ENCODE measurements at places on chromosomes 7 and 10.

DNA sequence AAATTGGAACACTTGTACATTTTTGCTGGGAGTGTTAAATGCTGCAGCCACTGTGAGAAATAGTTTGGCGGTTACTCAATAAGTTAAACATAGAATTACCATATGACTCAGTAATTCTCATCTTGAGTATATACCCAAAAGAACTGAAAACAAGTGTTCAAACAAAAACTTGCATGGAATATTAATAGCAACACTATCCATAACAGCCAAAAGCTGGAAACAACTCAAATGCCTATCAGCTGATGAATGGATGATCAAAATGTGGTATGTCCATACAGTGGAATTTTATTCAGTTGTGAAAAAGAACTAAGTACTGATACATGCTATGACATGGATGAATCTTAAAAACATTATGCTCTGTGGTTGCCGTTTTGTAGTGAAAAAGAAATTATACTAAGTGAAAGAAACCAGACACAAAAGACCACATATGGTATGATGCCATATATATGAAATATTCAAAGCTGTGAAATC lies 63.0 kb upstream of the SP4 start:
- DNase-seq, result no peak

DNA sequence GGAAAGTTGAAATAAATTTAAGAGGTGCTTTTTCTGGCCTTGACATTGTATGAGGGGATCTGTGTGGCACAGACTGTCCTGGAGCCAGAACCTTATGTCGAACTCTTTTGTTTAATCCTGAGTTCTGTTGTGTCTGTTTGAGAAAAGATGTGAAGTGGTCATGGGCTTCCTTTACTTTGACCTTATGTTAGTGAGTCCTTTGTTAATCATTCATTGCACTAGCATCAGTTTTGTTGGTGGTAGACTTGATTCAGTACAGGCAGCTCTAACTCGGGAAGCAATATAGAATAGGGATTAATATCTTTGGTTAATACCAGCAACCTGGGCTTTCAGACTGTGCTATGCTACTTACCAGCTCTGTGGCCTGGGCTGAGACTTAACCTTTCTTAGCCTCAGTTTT lies 123.9 kb upstream of the FZD1 start:
- no peak for DNase-seq

DNA sequence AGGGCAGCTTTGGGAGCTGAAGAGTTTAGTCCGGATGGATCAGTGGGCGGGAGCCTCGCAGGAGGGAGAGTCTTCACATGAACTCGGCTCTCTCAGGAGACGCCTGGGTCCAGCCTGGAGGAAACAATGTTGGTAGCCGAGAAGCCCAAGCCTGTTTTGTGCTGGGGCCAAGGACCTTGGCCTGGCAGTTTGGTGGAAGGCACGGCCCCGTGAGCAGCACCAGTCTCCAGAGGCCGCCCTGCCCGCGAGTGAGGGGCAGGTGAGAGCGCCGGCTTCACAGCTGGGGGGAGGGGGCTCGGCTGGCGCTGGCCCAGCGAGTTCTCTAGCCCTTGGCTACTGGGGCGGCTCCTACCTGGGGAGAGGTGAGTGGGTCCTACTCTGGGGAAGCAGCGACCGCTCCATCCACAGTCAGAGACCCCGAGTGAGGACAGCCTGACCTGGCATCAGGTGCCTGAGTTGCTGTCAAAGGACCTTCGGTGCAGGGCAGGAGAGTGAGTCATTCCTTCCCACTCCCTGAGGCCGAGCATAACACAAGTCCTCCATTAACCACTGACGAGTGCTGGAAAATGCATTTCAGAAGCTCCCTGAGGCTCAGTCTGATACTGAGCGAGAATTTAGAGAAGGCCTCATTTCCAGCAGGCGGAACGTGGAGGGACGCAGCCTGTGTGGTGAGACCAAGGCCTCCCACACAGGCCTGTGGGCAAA lies 89.3 kb upstream of the DIP2C start:
- DNase-seq, result no peak

DNA sequence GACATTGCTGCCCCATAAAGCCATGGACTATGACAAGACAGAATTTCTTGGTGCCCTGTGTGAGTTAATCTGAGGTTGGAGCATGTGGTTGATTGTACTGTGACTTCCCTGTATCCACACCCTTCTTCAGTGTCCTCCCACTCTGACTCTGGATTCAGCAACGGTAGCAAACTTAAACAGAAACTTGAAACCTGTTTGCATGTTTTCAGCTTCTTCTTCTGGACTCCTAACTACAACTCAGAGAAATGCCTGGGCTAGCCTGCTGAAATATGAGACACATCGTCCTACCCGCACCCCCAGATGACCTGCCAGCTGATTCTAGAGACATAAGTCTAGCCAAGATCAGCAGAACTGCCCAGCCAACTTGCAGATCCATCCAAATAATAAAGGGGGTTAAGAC lies 78.4 kb downstream of the IPMK start:
- DNase-seq, result no peak

DNA sequence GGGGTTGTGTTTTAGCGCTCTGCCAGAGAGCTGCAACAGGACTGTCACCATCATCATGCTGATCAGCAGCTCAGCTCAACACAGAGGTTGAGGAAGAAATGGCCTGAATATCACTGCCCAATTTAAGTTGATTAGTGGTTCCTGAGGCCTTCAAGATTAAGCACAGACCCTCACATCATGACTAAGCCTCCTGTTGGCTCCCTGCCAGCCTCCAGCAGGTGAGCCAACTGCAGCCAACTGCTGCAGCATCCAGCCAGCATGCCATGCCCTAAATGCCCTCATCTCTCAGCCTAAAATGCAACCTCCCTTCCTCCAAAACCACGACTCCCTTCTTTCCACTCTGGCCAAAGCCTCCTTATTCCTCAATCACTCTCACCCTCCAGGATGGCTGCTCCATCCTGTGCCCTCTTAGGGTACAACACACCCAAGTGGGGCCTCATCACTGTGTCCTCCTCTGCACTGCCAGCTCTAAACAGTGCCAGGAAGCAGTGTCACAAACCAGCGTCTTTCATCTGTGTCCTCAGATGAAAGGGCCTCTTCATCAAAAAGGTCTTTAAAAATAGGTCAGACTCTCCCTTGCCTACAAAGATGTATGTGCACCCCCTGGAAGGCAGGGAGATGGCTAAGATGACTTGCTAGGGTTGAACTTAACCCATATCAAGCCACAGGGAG lies 259.3 kb downstream of the ZEB1 start:
- no peak for DNase-seq

GRCh38 chr7:18225067-18225466 lies 197.4 kb upstream of the PRPS1L1 start:
- DNase-seq, result no peak

DNA sequence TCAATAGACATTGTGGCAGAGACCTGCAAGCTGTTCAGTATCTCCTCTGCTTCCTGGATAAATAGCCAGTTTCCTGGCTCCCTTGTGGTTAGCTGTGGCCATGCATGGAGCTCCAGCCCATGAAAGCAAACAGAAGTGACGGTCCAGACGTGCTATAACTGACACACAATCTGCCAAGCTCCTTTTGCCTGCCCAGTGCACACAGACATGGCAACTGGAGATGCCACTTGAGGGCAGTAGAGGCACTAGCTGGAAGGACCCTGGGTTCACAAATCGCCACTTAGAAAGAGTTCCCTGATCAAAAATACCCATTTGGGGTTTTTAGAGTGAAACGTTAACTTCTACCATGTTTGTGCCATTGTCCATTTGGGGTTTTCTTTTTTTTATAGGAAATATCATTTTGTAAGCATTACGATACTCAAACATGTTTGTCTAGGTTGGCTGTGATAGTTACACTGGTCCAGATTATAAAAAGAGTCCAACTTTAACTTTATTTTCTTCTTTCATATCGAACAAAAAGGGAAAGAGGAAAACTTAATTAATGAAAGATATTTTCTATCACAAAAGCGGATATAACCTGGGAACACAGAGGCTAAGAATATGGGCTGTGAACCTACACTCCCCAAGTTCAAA lies 31.3 kb downstream of the KIN start:
- no peak for DNase-seq

DNA sequence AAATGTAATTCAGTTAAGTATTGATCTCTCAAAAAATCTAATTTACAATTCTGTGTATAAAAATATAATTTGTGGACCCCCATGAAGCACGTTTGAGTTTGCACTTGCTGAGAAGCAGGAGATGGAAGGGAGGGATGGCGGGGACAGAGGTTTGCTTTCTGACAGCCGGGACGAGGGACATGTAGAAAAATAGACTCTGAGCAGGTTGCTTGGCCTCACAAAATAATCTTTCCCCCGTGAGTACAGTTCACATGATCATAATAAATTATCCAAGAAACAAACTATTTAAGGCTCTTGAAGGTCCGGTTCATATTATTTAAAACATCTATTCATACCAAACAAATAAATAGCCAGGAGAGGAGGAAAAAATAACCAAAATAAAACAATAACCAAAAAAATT lies 10.0 kb downstream of the SHH start:
- DNase-seq, result no peak

GRCh38 chr7:80047032-80047431 lies 87.6 kb upstream of the GNAI1 start:
- DNase-seq, result no peak

GRCh38 chr10:119395280-119396007 lies 147.1 kb downstream of the RGS10 start:
- peak; percentile 39 for DNase-seq

DNA sequence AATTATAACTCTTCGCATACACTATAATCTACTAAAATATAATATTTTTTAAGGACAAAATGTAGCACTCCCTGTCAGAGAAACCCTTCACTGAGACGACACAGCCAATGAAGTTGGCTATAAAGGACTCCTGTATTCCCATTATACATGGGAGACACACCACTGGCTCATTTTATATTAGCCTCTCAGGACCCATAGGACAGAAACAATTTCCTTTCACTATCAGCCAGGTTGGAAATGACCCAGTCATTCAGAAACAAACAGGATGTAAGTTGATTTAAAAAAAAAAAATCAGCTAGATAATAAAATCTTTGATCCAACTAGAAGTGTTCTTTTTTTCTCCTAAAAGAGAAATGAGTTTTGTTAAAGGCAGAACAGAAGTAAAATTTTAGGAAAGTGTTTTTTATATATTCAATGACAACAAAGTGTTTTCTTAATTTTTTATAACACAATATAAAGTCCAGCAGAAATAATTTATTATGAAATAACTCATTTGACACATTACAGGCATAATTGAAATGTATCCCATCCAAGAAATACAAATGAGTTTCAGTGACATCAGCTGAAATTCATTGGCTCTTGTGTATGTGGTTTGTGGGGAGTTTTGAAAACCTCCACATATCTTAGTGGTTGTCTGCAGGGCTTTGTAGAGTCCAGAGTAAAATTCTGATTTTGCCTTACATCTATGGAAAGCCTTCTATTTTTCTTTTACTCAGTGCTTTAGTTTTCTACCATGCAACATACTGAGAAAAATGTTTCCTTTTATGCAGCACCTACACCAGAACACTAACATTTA lies 64.1 kb downstream of the CTTNBP2 start:
- DNase-seq, result no peak

DNA sequence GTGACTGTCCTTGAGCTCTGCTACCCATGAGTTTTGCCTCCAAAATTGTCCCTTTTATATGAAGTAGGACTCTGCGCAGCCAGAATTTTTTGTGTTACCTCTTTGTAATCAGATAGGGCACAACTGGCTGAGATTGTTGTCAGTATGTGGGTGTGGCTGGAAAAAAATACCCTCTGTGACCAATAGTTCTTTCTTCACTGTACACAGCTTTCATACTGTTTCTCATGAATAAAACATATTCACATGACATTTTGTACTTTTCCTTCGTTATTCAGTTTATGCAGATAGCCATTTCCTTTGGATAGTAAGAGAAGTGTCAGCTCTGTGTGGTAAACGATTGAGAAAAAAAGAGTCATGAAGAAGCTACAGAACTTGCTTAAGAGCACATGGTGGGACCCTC lies 49.6 kb upstream of the WNT8B start:
- no peak for DNase-seq

DNA sequence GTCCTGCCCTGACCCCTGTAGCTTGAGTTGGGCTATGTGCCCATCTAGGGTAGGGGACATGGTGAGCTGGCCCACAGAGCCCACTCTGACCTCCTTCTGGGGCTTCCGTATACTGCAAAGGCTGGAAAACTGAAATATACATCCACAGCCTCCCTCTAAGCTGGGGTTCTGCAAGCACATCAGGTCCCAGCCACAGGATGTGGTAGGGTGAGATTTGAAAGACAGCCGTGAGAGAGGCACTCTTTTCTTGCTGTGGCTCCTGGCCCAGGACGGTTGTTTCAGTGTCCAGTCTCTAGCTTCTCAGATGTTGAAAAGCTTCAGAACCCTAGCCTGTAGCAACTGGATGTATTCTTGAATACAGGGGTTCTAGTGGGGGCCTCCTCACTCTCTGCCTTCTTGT lies 60.1 kb upstream of the ADRB1 start:
- DNase-seq, result no peak
